Foreskin keratinocyte (primary cell): ENCODE measurements at places on chromosomes 16 and 17. TPM values are rescaled to one million over a fixed set of nuclear protein-coding genes. Genes with fewer than 3 reads are reported as not detected.

- no peak for DNase-seq
These were observed 19.7 kb downstream of the SLC7A6 start for GRCh38 chr16:68283801-68284598.

The KRTAP3-1 gene
- not detected in 2 replicates for polyA plus RNA-seq

- no peak for DNase-seq
These were observed 930.9 kb upstream of the CDH8 start for GRCh38 chr16:62967163-62967562.

DNA sequence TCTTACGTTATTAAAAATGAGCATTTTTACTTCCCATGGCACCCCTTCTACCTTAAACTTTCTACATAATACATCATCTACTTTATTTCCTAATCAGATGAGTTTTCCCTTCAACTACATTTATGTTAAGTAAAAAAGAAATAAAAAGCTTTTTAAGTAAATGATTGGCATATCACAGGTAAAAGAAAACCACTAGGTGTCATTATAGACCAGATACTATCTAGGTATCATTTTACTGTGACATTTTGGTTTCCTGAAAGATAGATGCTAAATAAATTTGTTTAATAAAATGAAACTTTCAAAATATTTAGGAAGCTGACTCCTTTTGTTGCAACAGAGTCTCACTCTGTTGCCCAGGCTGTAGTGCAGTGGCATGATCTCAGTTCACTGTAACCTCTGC is 3.8 kb upstream of the CMTM1 start:
- DNase-seq, result no peak

- no peak for DNase-seq
These were observed 390 bp downstream of the ZNRF1 start for GRCh38 chr16:74999219-74999608.

DNA sequence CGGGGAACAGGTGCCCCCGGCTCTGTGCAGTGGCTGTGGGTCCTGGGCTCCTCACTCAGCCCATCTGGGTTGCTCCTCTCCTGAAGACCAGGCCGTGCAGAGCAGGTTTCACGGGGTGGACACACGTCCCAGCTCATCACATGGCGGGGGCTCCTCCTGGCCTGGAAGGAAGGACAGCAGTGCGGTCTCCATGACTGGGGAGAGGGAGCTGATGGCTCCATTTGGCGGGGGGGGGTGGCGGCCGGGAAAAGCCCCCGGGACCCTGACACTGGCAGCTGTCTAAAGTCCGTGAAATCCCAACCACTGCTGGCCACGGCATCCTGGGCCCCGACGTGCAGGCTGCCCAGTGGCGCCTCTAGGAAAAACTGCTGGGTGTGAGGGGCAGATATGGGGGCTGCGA is 19.0 kb downstream of the SOX8 start:
- DNase-seq, result no peak
